NCI-H1417 treated with DMSO at 0.1 percent for 48 hours (cell line): ENCODE measurements at places on chromosomes 3 and 15.

DNA sequence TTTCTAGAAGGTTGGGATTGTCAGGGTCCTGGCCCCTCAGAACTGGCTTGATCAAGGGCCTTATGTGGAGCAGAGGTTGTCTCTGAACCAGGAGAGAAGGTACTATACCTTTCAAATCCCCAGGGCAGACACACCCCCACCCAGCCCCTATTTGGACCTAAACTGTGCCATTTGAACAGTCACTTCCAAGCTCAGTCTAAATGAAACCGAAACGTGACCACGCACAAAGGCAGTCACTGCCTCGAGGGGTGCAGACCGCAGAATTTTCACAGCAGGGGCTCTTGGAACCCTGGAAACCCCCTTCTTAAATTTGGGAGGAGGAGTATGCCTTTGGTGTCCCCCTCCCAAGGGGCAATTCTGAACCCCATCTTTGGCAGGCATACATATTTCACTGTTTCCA, 53.7 kb downstream of the GRIP2 start:
- DNase-seq = no peak

GRCh38 chr15:43903864-43904290, 77.1 kb downstream of the WDR76 start:
- DNase-seq = no peak

- DNase-seq = no peak
Measured at GRCh38 chr3:119582178-119582577, 2.9 kb downstream of the ADPRH start.

DNA sequence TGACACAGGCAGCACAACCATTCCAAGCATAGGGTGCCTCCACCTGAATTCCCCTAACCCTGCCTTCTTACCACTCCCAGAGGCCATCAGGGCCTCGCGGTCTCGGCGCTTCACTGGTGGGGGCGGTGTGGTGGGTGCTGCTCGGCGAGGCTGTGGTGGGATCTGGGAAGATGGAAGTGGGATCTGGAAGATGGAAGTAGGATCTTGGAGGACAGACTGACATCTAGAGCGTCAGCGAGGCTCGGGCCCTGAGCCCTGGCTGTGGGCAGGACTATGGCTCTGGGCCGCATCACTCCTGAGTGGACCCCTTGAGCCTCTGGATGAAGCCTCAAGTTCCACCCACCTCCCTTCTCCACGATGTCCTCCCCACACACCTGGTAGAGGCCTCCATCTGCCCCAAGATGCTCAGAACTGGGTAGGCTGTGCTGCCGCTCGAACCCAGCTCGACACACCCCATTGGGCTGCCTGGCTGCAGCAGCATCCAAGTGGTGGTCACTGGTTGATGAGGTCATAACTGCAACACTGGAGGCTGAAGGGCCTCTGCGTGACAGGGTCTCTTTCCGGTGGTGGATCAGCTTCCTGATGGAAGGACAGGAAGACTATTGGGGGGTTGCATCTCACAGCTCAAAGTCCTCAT, 3.6 kb downstream of the NCKIPSD start:
- no peak for DNase-seq

DNA sequence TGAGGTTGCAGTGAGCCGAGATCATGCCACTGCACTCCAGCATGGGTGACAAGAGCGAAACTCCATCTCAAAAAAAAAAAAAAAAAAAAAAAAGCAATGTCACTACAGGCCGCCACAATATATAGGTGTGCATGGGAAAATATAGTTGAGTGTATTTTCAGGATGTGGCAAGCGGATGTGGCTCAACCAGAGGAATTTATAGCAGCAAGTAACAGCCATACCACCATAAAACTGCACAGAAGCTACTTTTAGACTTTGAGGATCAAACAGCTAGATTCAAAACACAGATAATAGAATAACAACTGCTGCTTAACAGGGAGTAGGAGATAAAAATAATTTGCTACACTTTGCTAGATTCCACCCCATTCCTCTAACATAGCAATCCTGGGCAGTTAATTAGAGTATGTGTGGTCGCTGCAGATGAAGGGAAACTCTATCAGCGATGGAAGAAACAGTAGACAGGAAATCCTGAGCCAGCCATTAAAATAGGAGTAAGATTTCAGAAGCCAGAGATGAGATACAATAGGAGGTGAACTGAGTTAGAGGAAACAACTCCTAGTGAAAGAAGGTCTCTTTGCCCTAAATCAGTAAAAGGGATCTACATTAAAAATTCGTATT, 318.7 kb upstream of the STT3B start:
- no peak for DNase-seq

DNA sequence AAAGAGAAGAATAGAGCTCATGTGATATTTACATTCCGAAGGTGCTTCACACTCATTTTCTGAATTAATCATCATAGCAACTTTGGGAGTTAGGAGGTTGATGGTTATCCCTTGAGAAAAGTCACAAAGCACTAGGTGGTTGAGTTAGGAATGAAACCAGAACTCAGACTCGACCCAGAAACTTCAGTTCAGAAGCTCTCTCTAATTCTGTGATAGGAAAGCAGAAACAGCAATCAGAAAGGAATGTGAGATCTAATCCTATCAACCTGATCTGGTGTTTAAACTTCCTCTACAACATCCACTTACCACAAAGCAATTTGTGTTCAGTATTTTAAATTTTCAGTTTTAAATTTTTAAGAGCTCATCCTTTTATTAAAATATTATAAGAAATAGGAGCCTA, 211.2 kb downstream of the CNTN3 start:
- no peak for DNase-seq

- DNase-seq = no peak
Measured at GRCh38 chr3:11392014-11392859, 120.0 kb downstream of the ATG7 start.
